ENCODE measurements at places on chromosomes 12 and 14.

- DNase-seq: no peak
Measured at GRCh38 chr14:90107789-90108188, 46.0 kb downstream of the KCNK13 start.

- DNase-seq: no peak
Measured at GRCh38 chr12:120397824-120398540, 29.0 kb upstream of the MSI1 start.

- DNase-seq: no peak
Measured at GRCh38 chr14:100713705-100714104, 13.0 kb upstream of the DLK1 start.

DNA sequence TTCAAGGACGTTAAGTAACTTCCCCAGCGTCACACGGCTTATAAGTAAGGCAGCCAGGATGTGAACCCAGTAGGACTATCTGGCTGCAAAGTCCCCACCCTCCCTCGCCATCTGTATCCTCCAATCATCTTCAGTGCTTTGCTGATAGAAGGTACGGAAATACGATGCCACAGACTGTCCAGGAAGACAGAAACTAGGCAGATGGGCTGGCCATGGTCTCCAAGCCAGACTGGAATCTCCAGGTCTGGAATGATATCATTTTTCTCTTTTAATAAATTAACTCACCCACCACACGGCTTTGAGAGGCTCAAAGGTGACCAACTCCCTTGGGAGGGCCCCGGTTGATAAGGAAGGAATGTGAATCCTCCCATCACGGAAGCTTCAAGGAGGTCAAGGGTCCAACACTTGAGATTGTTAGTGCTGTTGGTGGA is 16.3 kb upstream of the BDKRB1 start:
- DNase-seq: no peak

GRCh38 chr12:51118706-51119105 is 35.3 kb upstream of the CSRNP2 start:
- DNase-seq: peak; percentile 87

DNA sequence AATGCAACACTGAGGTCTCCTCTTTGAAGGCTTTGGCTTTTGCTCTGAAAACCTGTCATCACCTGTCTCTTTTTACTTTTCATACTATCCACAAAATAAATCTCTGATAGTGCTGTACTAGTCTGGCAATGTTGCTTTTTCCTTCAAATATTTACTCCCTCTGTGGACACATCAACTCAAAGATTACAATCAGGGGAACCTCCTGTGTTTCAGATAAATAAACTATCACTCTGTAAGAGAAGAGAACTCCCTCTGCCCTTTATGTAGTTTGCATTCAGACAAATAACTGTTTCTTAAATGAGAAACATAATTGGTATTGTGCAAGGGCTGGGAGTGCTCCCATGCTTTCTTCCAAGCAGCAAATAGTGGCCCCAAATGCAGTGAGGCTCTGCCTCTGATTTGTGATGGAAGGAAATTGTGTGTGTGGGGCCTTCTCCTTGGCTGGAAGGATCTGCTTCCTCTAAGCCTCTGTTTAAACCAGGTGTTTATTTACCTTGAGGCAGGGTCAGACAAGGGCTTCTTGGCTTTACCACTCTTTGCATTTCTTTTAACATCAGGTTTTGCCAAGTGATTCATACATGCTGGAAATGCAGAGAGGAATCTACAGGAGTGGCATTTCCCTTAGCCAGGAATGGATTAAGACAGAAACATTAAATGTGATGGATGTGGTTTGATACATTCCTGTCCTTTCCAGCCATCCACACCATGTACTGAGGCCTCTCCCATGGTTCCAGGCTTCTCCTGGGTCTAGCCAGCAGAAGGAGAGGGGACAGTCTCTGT is 69.0 kb downstream of the AKAP6 start:
- DNase-seq: peak; percentile 92
